ENCODE measurements at places on chromosomes 16 and 17. TPM values are rescaled to one million over a fixed set of nuclear protein-coding genes. Genes with fewer than 3 reads are reported as not detected.

DNA sequence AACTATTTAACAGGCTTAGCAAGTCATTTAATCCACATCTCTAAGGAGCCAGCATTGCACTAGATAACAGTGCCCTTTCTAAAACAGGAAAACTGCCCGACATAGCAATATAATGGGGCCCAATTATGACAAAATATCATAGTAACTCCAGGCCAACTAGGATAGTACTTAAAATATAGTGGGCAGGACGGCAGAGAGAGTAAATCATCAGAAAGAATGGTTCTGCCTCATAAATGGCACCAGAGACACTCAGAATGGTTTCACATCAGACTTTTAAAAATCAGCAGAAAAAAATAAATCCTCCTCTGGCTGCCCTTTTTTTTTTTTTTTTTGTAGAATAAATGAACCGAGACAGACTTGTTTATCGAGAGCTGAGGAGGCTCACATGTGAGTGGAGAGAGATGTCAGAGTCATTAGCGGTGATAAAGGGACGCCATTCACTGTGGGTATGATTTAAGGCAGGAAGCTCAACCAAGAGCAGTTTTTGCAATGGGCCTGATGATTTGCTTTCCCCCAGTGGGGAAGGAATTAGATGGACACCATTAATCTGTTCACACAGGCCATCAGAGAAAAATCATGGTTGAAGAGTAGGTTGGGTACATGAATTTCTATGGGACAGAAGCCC lies 62.6 kb downstream of the CPPED1 start:
- DNase-seq = no peak
- peaks cover 3% of the 10 kb centered on the region for H3K27me3 ChIP-seq
- no peak overlapping the region for H3K4me3 ChIP-seq
- H3K4me1 ChIP-seq = no peaks in the 10 kb centered on the region
- H3K27ac ChIP-seq = no peak overlapping the region
- peaks cover 6% of the 10 kb centered on the region for H3K36me3 ChIP-seq

DNA sequence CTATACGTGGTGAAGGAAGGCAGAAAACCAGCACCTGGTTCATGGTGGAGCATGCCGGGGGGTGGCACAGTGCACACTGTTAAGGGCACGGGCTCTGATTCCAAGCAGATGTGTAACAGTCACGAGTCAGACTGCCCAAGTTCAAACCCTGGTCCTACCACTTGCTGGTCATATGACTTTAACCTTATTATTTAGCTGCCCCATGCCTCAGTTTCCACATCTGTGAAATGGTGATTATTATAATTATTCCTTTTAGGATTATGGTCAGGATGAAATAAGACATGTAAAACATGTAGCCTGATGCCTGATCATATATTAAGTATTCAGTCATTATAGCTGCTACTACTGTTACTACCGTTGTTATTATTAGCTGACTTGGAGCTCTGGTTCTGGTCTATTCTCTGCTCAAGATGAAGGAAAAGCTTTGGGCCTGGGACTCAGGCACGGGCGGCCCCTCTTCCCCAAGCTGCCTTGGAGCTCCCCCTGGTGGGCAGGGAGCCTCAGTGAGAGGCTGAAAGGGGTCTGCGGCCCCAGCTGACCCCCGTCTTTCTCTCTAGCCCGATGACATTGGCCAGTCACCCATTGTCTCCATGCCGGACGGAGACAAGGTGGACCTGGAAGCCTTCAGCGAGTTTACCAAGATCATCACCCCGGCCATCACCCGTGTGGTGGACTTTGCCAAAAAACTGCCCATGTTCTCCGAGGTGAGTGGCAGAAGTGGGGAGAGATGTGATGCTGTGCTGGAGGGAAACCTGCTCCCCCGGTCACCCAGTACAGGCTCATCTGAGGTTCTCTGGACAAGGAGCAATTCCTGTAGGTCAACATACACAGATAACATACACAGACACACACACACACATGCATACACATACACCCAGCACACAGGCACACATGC lies 14.0 kb downstream of the NR1D1 start:
- DNase-seq = peak; percentile 78
- peaks cover 16% of the 10 kb centered on the region for H3K27me3 ChIP-seq
- no peak overlapping the region for H3K27ac ChIP-seq
- H3K4me1 ChIP-seq = peaks cover 26% of the 10 kb centered on the region

GRCh38 chr16:83939266-83939855 lies 13.7 kb upstream of the OSGIN1 start:
- no peaks in the 10 kb centered on the region for H3K36me3 ChIP-seq
- peaks cover 20% of the 10 kb centered on the region for H3K27me3 ChIP-seq
- no peak overlapping the region for H3K4me3 ChIP-seq
- DNase-seq = peak; percentile 36
- H3K4me1 ChIP-seq = peaks cover 18% of the 10 kb centered on the region

Gene KRT24
- not detected for total RNA-seq

Gene CCL2
- 1.4 TPM for total RNA-seq

Measured in endothelial cell (in vitro differentiated cells).